ENCODE measurements at places on chromosomes 3 and 15.

GRCh38 chr3:139636511-139636910 lies 41.3 kb downstream of the NMNAT3 start:
- no peak for DNase-seq

DNA sequence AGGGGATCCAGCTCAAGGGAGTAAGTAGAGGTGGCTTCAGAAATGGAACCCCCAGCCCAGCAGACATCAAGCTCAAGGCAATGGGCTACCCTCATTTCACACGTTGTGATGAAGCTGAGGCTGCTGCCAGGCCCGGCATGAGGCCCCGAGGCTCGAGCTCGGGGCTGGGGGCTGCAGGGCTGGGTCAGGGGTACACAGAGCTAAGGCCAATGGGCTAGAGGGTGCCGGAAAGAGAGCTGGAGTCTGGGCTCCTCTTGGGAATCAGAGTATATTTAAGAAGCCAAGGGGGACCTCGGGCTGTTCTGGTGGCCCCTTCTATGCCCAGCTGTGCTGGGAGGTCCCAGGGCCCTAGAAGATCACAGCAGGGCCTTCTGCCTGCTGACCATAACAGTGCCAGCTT lies 7.4 kb downstream of the PRSS50 start:
- DNase-seq: no peak

GRCh38 chr3:38605981-38606380 lies 43.5 kb downstream of the SCN5A start:
- DNase-seq: no peak

- no peak for DNase-seq
These were observed 287.6 kb upstream of the STT3B start for GRCh38 chr3:31244929-31245817.

DNA sequence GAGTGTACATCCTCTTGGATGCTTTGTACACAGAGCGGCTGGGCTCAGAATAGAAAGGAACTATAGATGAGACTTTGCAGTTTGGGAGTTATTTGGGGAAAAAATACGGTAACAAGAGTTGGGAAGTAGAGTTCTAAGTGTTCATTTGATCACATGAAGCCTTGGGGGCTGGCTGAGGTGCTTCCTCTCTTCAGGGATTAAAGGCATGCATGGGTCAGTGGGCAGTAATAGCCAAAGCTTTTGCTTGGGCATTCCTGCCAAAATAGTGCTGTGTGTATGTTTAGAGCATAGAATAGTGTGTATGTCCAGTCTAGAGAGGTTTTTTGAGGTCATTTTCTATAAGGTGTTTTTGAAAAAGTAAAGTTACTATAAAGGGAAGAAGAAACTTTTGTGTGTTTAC lies 12.8 kb downstream of the AKAP13 start:
- DNase-seq: no peak

DNA sequence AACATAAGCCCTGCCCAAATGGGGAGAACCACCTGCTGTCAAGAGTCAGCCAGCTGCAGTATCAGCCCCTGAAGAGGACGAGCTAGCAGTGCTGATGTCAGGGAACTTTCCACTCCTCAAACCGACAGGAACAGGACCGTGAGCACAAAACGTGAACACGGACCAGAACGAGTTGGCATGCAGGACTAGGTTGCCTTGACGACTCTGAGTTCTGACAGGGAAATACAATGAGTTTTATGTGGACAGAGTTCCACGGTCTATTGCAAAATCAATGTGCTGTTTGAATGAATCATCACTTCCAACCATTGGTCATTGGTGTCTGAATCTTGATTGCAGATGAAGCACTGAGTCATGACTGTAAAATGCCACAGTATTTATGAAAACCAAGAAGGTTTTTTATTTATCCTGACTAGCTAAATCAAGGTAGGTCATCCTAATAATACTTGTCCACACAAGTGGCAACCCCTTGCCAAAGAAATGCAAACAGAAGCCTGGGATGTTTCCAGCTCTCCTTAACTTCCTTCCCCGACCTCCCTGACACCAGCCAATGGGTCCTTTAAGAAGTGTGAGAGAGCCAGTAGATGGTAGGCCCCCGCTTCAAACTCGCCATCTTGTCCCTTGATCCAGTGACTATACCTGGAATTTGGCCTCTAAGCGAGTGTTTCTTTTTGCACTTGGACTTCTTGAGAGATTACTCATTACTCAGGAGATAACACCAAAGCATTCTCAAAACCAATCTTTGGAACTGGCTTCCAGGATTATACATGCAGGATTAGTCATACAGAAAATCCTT lies 119.6 kb downstream of the ASB7 start:
- no peak for DNase-seq

DNA sequence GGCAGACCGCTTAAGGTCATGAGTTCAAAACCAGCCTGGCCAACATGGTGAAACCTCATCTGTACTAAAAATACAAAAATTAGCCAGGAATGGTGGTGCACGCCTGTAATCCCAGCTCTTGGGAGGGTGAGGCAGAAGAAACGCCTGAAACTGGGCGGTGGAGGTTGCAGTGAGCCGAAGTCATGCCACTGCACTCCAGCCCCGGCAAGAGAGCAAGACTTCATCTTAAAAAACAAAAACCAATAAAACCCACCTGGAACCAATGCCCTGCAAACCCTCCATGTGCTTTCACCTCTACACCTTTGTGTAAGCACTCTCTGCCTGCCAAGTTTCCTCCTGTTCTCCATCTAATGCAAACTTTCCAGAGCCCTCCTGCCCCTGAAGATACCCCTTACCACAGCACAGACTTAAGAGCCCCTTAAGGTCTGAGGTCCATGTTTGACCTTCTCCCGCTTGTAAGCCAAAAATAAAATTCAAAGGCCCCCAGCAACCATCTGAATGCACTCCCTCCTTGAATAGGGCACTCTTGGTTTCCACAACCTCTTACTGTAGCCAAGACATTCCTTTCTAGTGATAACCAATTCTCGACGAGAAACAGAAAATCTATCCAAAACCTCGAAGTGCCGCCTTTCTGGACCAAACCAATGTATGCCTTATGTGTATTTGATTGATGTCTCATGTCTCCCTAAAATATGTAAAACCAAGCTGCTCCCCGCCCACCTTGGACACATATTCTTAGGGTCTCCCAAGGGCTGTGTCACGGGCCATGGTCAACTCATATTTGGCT lies 3.0 kb downstream of the RPL32 start:
- DNase-seq: no peak

DNA sequence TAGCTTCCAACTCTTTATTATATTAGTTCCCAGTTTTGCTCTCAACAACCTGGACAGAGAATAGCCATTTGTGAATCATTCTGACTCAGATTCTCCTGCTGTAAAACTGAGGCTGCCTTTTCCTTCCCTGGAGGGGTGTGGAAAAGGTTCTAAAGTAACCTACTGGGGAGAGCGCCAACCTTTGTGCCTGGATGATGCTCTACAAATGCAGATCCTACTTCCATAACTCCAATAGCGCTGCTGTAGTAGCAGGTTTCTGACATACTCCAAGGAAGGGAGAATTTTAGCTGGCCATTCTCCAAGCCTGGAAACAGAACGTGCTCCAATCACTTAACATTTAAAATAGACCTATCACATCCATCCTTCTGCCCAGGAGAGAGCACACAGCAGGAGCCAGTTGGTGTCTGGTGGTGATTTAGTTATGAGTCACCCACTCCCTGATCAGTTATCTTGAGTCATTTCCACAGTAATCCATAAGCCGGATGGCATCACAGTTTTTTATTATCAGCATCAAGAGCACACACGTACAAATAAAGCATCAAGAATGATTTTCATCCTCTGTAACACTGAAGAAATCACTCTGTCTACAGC lies 38.3 kb downstream of the MYH15 start:
- no peak for DNase-seq

GRCh38 chr3:48015431-48016180 lies 610 bp downstream of the MAP4 start:
- DNase-seq: peak; percentile 35

GRCh38 chr15:78175330-78175729 lies 26.2 kb downstream of the IDH3A start:
- no peak for DNase-seq

- no peak for DNase-seq
These were observed 72.3 kb upstream of the GAP43 start for GRCh38 chr3:115551016-115551415.

DNA sequence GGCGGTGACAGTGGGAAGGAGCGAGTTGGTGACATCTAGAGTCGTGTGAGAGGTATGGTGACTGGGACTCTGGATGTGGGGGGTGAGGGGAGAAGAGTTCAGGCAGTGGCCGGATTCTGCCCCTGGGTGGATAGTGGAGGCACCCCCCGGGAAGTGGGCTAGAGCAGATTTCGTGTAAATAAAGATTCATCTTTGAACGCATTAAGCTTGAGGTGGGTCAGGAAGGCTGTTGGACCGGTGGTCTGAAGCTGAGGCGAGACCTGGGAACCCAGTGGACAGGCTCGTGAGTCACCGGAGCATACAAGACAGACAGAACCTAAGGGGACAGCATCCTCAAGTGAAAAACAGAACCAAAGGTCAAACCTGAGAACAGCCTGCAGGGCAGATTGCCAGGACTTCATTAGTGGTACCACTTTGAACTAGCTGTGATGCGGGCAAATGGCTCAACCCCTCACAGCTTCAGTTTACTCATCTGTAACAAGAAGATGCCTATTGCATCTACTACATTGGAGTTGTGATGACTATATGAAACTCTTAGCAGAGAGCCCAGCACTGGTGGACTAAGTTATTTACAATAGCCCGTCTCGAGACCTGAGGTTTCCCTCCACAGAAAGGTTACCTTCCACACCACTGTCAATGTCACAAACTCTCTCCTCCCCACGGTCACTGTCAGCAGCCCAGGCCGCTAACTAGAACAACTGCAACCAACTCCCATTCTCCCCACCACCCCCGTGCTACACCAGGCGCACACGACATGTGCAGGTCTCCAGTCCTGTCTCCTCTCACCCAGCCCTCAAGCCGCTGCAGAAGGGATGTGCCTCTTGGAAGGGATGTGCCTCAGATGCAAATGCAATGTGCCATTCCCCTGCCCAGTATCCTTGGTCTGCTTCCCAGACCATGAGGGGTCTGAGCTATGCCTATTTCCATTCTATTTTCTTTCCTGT lies 901 bp upstream of the CLN6 start:
- no peak for DNase-seq

DNA sequence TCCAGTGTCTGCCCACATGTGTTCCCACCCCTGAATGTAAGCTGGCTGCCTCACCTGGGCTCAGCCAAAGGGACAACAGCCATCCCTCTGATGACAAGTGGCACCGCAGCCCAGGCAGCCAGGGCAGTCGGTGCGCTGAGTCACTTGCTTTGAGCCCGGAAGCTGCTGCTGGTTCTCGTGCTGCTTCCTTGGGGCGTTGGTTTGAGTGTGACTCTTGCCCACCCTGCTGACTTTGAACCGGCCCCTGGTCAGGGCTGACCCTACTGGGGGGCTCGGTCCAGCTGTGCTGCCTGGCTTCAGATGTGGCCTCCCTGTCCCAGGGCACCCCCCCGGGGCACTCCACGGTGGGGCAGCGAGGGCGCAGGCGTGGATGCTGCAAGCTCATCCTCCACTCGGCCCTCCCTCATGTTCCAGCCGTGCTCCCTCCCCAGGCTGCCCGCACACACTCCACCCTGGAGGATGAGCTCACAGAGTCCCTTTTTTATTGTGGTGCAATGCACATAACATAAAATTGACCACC lies 62.1 kb downstream of the EFCAB12 start:
- no peak for DNase-seq

DNA sequence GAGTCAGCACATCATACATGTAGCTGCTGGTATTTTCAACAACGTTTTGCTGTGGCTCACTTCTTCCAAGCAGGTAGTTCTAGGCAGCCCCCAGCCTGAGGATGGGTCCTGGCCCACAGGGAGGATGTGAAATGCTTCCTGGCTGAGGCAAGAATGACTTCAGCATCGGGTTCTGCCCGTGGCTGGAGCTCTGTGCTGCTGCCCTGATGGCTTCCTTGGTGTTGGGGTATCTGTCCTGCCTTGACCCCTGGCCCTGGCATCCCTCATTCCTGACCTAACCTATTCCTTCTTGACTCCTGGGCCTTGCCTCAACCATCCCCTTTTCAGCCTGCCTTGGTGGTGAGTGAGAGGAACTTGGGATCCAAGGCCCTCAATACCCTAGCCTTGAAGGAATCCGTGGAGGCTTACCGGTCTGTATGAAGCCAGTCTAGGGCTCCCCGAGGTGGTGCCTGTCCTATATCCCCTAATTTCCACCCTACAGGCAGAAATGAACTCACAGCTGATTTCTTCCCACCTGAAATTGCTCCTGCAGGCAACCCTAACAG lies 300.6 kb downstream of the TLE3 start:
- no peak for DNase-seq

DNA sequence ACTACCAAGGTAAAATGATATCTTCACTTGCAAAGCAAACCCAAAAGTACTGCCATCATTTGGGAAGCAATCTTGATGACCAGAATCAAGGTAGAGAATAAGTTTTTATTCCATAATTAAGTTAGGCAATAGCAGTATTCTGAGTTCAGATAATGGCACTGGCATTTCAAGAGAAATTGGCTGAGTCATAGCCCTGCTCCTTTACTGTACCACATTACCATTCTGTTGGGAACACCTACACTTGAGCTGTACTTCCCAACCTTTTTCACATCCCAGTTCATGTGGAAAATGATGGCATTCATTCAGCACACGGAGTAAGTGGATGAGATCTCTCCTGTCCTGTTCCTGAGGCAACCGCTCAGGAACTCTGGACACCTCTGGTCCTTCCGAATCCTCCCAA lies 311.6 kb upstream of the TPRG1 start:
- DNase-seq: no peak

GRCh38 chr15:47726399-47726823 lies 9.1 kb downstream of the SEMA6D start:
- no peak for DNase-seq

GRCh38 chr15:90674476-90674875 lies 42.7 kb upstream of the BLM start:
- DNase-seq: no peak

DNA sequence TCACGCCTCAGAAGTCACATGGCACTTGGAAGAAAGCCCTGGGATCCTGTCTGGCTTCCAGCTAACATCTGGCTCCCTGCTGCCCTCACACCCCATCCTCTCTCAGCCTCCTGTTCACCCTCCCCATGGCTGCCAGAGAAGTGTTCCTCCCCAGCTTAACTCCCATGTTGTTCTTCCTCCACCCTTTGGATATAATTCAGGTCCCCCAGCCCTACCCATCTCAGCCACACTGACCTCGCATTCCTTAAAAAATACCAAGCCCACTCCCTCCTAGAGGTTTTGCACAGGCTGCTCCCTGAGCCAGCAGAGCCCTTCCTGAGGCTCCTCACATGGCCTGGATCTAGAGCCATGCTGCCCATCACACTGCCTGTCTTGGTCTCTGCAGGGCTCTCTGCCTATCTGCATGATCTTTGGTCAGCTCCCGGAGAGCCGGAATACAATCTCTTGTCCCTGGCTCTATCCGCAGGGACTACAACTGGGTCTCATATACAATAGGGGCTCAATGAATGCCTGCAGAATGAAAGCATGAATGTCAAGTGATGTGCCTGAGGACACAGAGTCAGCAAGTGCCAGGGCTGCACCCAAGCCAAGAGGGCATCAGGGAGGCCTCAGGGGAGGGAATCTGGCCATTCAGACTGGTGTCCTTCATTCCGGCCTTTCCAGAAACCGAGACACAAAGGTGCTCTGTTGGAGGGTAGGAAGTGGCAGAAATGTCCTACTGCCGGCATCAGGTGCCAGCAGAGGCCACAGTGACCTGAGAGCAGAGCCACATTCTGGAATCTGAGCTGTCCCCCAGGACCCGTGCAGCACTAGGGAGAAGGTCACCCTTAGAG lies 3.8 kb upstream of the TKT start:
- DNase-seq: no peak
